T-helper 22 cell (primary cell): ENCODE measurements at places on chromosomes 13 and 19.

DNA sequence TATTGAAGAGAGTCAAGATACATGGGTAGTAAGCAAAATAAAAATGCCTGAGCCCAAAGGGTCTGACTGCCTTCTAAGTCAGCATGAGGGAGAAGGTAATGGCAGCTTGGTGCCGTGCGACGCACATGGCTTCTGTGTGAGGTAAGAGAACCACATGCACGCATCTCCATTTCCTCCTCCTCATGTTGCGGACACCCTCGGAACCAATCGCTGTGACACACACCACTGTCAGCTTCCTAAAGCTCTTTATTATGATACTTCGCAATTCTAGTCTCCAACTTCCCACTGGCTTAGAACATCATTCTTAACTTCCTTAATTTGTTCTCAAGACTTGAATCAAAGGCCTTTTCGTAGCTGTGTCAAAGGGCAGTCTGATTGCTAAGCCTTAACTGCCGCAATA lies 170.1 kb downstream of the OXGR1 start:
- DNase-seq: no peak

DNA sequence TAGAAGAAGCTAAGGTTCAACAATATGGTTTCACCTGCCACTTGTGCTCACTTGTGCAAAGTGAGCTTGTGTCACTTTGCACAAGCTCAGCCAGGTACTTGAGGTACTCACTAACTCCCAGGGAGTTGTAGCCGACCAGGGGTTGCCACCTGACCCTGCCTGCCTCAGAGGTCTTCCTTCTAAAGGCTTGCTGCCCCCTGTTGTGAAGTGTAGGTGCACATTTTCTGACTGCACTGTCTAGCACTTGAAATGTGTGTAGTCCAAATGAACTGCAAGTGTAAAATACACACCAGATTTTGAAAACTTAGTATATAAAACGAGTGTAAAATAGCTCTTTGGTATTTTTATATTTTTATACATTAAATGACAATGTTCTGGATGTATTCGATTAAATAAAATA lies 230.8 kb downstream of the DLEU7 start:
- DNase-seq: no peak

DNA sequence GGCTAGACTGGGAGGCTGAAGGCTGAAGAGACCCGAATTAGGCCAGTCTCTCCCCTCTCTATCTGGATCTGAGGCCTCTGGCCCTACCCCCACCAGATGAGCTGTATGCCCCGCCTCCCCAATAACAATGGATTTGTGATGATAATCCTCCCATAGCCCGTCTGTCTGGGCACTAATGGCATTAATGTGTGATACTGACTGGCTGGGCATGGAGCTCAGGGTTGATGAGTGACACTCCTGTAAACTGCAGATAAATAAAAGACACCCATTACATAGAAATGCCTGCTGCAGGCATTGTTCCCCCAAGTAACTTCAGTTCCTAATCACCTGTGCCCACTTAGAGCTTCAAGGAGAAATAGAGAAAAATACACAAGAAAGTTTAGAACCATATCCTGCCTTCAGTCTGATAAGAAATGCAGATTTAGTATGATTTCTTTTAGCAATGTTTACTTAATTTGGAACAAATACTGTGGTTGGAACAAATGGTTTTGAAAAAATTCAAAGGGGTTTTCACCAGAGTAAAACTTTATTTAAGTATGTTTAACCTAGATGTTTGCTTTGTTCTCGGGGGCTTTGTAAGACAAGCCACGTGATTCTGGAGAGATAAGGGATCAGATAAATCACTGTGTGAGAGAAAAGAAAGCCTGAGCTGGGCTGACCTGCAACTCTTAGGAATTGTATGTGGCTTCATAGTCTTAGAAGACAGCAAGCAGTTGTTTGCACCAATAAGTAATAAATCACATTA lies 60.3 kb downstream of the TNFRSF19 start:
- DNase-seq: no peak

- DNase-seq: no peak
Observed at GRCh38 chr13:98458431-98458830, 118.5 kb downstream of the STK24 start.

- DNase-seq: no peak
Observed at GRCh38 chr13:60612593-60612992, 215.6 kb downstream of the TDRD3 start.

- DNase-seq: peak; percentile 67
Observed at GRCh38 chr19:4914736-4915501, 5.6 kb downstream of the UHRF1 start.

GRCh38 chr19:55118401-55118991 lies 1.1 kb upstream of the PPP1R12C start:
- no peak for DNase-seq

DNA sequence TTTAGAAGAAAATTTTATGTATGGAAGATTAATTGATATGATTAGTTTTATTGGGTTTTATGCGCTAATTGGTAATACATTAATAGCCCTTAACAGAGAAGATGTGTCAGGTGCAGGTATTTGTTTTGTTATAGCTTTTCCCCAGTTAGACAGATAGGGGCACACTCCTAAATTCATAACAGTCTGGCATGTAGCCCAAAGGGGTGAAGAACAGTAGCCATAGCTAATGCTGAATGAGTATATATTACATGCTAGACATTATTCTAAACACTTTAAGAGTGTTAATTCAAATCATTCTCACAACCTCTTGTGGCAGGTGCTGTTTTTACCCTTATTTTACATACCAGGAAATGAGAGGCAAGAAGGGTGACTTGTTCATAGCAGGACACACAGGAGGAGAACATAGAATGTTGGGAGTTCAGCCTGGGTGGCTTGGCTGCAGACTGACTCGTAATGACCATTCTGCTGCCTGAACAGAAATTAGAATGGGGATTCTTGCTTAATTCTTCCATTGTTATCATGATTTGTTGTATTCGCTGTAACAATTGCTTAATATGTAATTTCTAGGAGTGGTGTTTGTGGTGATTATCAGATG lies 20.1 kb downstream of the PCCA start:
- no peak for DNase-seq

- no peak for DNase-seq
Observed at GRCh38 chr13:87877477-87877876, 206.3 kb downstream of the SLITRK5 start.

DNA sequence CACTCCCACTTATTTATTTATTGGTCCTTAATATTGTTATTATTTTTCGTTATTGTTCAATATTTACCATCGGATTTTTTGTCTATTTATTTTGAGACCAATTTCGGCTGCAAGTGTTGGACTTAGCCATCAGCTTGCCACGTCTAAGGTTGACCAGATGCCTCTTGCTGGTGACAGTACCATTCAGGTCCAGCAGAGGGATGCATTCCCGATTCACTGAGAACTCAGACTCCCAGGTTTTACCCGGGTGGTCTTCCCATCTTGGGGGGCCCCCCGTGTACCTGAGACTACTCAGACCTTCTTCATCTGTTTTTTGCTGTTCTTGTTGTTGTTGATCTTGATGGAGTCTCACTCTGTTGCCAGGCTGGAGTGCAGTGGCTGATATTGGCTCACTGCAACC lies 1435.2 kb downstream of the UQCRFS1 start:
- DNase-seq: no peak
